ENCODE measurements at places on chromosomes 5 and 9.

DNA sequence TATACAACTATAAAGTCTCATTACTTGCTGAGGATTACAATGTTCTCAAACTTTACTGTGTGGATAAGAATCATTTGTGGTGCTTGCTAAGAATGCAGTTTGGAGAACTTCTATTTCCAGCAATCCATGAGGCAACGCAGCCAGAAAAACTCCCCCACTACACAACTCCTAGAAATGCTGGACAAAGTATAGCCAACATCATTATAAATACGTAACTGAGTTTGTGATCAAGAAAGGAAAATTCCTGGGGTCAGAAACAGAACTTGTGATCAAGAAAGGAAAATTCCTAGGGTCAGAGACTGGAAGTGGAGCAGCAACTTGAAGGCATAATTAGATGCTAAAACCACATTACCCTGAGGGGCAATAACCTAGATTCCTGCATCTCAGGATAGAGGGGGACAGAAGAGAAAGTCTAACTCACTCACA is 81.1 kb downstream of the MAT2B start:
- DNase-seq, result no peak

DNA sequence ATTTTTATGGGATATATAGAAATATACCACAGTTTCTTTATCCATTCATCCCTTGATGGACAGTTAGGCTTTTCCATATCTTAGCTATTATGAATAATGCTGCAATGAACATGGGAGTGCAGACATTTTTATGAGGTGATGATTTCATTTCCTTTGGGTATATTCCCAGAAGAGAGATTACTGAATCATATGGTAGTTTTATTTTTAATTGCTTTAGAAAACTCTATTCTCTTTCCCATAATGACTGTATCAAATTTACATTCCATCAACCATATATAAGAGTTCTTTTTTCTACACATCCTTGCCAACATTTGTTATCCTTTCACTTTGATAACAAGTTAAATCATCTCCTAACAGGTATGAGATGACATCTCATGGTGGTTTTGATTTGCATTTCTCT is 821.6 kb downstream of the TLE1 start:
- DNase-seq, result no peak

- DNase-seq, result no peak
Observed at GRCh38 chr5:16144416-16144815, 35.2 kb downstream of the MARCHF11 start.

DNA sequence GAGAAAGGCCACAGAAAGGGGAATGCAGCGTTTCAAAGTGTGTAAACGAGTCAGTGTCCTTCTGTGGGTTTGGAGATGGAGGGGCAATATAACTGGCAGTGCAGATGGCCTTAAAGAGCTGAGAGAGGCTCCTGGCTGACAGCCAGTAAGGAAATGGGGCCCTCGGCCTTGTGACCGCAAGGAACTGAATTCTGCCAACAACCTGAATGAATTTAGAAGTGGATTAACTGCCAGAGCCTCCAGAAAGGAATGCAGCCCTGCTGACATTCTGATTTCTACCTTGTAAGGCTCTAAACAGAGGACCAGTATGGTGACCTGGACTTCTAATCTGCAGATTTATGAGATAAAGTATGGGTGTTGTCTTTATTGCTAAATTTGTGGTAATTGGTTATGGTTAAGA is 17.5 kb upstream of the NREP start:
- no peak for DNase-seq

DNA sequence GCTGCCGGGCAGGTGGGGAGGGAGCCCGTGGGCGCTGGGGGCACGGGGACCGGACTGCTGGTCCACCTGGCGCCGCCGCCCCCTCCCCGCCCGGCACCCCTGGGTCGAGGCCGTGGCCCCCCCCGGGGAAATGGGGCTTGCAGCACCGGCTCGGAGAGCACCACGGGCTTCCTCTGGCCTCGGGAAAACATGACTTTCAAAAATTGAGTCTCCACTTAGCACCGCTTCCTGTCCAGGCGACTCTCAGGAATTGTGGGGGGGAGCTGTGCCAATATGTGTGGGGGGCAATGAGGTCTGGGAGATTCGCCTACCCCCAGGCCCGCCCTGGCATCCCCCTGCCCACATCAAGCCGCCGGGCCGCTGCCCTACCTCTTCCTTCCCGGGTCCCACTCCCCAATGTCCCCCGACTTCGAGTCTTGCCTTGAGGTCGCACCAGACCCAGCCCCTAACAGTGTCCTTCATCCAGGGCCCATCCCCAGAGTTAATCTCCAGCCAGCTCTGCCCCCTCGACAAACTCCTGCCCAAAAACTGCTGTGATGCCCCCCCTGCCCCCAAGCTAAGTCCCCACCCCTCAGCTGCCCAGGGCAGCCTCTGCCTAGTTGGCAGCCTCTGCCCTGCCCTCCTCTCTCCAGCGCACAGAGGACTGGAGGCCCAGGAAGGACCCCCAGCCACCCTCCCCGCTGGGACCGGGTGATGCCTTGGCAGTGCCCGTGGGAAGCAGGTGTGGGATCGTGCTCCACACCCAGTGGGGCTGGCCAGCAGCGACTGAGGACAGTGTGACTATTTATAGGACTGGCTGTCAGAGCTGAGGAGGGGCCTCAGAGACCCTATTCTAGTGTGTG is 3.9 kb downstream of the EGFL7 start:
- DNase-seq, result no peak

GRCh38 chr9:105496826-105497225 is 49.0 kb downstream of the FSD1L start:
- DNase-seq, result no peak

GRCh38 chr5:180070756-180071530 is 616 bp downstream of the RNF130 start:
- no peak for DNase-seq

GRCh38 chr5:176735383-176736265 is 74.7 kb upstream of the UNC5A start:
- no peak for DNase-seq

- no peak for DNase-seq
Observed at GRCh38 chr9:105103776-105104175, 140.7 kb upstream of the SLC44A1 start.

- DNase-seq, result peak; percentile 72
Observed at GRCh38 chr9:35071814-35072460, 488 bp downstream of the VCP start.

DNA sequence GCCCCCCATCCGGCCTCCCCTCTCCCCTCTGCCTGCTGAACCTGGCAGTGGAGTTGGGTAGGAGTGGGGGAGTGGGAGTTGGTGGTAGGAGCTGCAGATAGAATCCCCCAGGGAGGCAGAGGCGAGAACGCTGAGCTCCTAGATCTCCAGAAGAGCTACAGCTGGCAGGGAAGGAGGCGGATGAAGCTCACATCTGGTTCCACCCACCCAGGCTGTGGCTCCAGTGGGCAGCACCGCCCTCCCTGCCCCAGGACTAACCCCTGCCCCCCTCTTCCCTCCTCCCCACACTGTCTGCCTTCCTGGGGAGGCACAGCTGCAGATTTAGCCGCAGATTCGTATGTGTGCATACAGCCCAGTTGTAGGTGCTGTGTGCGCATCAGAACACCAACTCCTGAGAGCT is 34.2 kb downstream of the C9orf50 start:
- DNase-seq, result no peak

GRCh38 chr5:173646692-173647091 is 30.2 kb upstream of the BOD1 start:
- no peak for DNase-seq

- peak; percentile 21 for DNase-seq
Observed at GRCh38 chr5:142360607-142361120, 35.8 kb upstream of the SPRY4 start.

DNA sequence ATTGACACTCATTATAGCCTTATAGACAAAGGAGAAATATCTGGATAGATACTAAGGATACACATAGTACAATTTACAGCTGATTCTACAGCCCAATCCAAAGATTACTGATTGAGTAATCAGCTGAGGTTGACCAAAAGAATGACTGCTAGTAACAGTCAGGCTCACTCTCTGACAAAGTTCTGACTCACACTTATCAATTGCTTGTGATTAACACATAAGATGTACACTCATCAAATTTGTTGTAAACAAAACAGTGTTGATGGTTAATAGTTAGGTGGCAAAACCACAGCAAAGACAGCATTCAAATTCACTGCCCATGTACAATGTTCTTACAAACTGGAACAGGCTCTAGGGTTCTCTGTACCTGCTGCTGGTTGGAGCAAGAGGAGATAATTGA is 422.7 kb downstream of the TLE1 start:
- DNase-seq, result no peak

DNA sequence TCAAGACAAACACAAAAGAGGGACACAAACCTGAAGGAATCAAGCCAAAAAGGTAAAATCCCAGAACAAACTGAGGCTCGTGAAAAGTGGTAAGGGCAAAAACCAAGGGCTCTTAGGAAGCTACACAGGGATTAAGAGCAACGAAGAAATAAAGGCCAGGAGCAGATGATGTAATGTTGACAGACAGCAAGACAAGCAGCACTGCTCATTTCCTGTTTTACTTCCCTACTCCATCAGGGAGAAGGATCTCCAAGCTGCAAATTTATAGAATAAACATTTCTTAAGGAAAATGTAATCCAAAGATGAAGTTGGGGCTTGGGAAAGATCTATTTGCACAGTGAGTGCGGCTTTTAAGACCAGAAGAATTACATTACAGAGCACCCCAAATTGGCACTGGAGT is 182.3 kb upstream of the MAP1B start:
- DNase-seq, result no peak

- no peak for DNase-seq
Observed at GRCh38 chr5:131488463-131488862, 146.6 kb downstream of the RAPGEF6 start.

GRCh38 chr5:177067503-177067902 is 19.2 kb upstream of the FGFR4 start:
- DNase-seq, result no peak

- no peak for DNase-seq
Observed at GRCh38 chr9:16320338-16320902, 550.0 kb downstream of the BNC2 start.

- DNase-seq, result no peak
Observed at GRCh38 chr5:178182158-178182876, 4.9 kb downstream of the GMCL2 start.

GRCh38 chr5:116703328-116703727 is 128.7 kb upstream of the SEMA6A start:
- no peak for DNase-seq

- DNase-seq, result no peak
Observed at GRCh38 chr9:90991953-90992352, 190.3 kb downstream of the SYK start.

DNA sequence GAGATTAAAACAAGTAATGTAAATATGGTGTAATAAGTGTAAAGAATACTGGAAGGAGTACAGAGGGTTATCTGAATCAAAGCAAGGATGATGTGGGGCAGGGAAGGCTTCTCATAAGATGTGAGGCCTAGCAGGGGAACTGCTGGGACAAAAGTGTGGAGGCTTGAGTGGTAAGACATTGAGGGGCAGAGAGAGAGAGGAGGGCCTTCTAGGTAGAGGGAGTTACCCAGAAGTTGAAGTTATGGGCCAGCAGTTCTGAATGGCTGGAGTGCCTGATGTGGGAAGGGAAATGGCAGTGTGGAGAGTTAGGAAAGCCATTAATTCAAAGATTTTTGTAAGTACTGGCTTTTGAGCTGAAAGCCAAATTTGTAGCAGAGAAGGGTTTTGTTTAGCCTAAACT is 36.8 kb downstream of the CPEB4 start:
- DNase-seq, result no peak

- no peak for DNase-seq
Observed at GRCh38 chr5:76641514-76642120, 18.4 kb upstream of the F2RL2 start.

GRCh38 chr5:98784411-98784810 is 10.9 kb downstream of the RGMB start:
- no peak for DNase-seq

GRCh38 chr5:89349246-89349980 is 466.4 kb upstream of the MEF2C start:
- no peak for DNase-seq

- no peak for DNase-seq
Observed at GRCh38 chr9:93860694-93861658, 94.2 kb downstream of the BARX1 start.

- DNase-seq, result no peak
Observed at GRCh38 chr9:133603135-133603927, 5.9 kb downstream of the FAM163B start.

DNA sequence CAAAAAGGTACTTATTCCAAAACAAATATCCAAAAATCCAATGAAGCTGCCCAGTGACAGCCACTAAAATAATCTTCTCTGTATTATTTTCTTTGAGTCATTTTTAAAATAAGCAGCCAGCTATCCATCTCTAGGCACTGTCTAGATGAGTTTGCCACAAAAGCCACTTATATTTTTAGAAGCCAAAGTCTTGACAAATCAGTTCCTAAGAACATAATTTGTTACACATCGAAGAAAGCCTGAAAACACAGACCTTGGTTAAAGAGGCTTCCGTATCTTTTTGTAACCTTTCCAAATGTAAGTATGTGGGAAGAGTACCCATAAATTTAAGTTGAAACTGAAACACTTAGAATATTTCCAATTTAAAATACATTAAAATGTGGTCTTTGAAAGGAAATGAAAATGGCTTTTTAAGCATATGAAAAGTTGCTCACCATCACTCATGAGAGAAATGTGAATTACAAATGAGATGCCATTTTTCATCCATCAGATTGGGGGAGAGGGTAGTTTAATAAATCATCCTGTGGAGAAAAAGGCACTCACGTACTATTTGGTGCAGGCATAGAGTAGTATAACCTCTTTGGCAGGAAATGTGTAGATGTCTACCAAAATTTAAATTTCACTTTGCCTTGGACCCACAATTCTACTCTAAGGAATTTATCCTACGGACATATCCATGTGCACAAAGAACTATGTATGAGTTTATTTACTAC is 180.4 kb downstream of the MLLT3 start:
- DNase-seq, result no peak

GRCh38 chr9:70260007-70260443 is 1.2 kb downstream of the SMC5 start:
- DNase-seq, result no peak

GRCh38 chr9:136784249-136784996 is 6.7 kb upstream of the TMEM141 start:
- DNase-seq, result peak; percentile 27

DNA sequence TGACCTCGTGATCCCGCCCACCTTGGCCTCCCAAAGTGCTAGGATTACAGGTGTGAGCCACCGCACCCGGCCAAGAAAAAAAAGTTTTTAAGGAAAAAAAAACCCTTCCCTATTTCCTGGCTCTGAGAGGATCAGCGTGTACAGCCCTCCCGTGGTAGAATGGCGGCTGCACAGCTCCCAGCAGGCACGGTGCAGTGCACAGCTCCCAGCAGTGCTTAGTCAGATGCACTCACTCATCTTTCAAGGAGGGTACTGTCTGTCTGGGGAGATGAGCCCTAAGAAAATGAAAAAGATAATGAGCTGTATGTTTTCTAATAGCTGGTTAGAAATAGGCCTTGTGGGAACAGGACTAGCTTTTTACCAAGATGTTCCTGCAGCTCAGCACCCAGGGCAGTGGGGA is 36.7 kb upstream of the SLC2A8 start:
- DNase-seq, result no peak

DNA sequence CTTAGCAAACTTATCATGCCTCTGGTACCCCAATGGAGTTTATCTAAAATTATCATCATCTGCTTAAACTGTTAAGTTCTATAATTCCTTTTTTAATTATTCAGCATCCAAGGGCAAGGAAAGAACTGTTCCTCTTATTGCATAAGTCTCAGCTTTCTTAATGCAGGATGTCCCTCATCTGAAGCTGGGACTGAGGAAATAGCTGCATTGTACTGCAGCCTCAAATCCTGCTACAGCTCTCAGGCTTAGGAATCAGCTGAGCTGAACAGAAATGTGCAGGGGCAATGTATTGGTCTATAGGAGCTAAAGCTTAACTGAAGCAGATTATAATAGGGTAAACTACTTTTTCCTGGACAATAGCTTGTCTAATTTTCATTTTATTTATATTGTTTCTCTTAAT is 48.0 kb downstream of the HAPLN1 start:
- DNase-seq, result no peak

Measured in NCI-H1092 (cell line).